ENCODE measurements at places on chromosomes 16 and 17.

- DNase-seq, result no peak
Measured at GRCh38 chr17:79617304-79617703, 6.5 kb upstream of the RBFOX3 start.

GRCh38 chr17:78677303-78678221 lies 100.4 kb upstream of the DNAH17 start:
- DNase-seq, result no peak

GRCh38 chr16:60686824-60687223 lies 1349.4 kb downstream of the CDH8 start:
- DNase-seq, result no peak

GRCh38 chr17:65892912-65893377 lies 299.0 kb downstream of the CEP112 start:
- DNase-seq, result no peak

DNA sequence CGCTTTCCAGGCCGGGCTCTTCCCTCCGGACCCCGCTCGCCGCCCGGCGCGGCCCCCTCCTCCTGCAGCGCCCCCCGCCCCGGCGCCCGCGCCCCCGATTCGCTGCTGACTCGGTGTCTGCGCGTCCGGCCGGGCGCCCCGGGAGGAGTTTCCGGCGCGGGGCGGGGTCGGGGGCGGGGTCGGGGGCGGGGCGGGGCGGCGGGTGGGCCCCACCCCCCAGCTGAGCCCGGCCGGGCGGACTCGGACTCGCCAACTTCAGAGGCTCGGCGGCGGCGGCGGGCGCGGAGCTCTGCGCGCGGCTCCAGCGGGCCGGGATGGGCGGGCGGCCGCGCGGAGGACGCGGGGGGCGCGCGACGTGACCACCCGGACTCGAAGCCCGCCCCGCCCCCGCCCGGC lies at the start of gene METRNL:
TSS of gene METRNL (plus strand) at position 258 of the 396 bp plus-strand sequence. CDS start 207 bp downstream, outside the sequence.
- peak; percentile 55 for DNase-seq

DNA sequence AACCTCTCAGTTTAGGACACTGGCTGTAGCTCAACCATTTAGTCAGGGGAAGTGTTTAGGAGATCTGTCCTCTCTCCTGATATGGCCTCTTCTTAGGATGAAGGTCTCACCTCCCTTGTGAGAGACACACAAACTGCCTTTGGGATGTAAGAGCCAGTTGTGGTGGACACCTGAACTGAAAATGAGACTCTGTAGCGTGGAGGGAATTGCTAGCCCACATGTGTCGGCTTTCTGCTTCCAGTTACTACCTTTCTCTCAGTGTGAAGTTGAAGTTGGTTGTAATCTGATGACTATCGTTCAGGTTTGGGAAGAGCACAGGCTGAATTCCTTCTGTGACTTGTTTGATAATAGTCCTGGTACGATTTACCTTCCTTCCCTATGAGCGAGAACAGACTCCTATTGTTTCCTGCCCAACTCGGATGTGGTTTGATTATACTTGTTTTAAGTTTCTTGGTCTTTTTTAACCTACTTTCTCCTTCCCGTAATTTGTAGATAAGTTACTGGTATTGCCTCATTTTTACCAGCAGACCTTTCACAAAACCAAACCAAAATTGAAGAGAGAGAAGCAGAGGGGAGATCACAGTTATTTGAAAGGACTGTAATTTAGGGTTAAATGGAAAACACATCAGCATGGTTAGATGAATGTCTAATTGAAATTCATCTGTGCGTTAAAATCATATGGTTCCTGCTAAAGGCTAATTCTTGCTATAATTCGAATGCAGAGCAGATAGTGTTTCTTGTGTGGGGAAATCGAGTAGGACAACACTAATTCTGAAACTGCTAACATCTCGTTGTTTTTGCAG lies 43.2 kb downstream of the CLEC16A start:
- DNase-seq, result no peak

DNA sequence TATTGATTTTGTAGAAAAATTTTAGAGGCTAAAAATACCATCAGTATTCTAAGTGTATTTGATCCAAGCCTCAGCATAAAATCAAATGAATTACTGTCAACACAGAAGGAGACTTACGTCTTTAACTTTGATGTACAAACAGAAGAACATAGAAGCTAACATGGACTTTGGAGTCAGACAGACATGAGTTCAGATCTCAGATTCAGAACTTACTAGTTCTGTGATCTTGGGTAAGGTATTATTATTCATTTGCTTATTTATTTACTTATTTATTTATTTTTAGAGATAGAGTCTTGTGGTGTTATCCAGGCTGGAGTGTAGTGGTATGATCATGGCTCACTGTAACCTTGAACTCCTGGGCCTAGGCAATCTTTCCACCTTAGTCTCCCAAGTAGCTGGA lies 4.0 kb upstream of the SLFN12L start:
- DNase-seq, result no peak
